ENCODE measurements at places on chromosomes 5 and 9.

- DNase-seq: no peak
Observed at GRCh38 chr9:77131399-77131798, 45.9 kb upstream of the VPS13A start.

GRCh38 chr5:148583421-148583965 lies 70.8 kb downstream of the HTR4 start:
- no peak for DNase-seq

DNA sequence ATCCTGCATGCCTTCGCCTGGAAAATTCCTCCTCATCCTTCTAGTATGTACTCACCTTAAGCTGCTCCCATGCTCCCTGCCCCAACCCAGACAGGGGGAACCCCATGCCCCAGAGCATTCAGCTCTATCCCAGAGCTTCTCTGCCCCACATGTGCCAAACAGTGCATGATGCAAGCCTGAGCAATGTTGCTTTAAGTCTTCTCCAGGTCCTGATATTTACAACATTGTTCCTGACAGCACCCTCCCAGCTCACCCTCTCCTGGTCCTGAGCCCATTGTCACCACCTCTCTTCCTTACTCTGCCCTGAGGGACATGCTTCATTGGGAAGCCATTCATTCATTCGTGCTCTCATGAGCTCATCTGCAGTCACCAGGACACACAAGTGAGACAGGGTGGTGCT lies 23.4 kb upstream of the BARX1 start:
- no peak for DNase-seq

DNA sequence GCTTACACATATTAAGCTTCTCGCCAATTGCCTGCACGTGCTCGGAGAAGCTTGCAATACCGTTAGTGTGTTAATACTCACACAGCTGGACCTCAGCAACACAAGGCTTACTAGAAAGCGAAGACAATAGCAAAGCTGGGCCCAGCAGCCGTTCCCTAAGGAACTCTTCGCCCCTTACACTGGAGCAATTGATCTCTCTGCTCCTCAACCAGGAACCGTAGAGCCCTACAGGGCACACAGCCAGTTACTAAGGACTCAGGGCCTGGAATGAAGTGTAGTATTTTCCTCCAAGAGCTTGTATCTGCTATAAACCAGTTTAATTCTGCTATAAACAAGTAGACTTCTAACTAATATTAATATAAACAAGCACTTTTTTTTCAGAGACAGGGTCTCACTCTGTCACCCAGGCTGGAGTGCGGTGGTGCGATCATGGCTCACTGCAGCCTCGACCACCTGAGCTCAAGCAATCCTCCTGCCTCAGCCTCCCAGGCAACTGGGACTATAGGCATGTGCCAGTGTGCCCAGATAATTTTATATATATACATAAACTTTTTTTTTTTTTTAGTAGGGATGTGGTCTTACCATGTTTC lies 67.0 kb upstream of the SIMC1 start:
- DNase-seq: no peak

GRCh38 chr9:71515626-71516025 lies 252.7 kb downstream of the CEMIP2 start:
- DNase-seq: no peak

DNA sequence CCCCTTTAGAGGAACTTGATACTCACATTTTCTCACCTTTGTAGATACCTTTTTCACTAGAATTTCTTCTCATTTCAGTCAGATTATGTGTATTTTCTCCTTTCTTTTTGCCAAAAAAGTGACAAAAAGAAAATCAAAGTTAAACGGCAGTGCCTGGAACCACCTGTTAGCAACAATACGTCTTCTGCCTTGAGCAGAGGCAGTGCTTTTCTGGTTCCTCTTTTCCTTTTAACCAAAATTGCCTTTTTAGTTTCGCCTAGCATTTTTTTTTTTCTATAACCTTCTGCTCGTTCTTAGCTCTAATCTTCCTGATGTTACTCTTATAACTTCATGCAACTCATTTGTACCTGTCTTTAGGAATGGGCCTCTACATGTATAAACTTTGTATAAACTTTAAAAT lies 26.1 kb downstream of the SMIM32 start:
- no peak for DNase-seq

Measured in stimulated activated CD8-positive, alpha-beta memory T cell treated with anti-CD3 and anti-CD28 coated beads, Interleukin-4, amount 100 ng/mL, for 4 hours (primary cell).